ENCODE measurements at places on chromosomes 2 and 18.

- DNase-seq, result no peak
Measured at GRCh38 chr2:75641587-75641986, 5.0 kb upstream of the MRPL19 start.

DNA sequence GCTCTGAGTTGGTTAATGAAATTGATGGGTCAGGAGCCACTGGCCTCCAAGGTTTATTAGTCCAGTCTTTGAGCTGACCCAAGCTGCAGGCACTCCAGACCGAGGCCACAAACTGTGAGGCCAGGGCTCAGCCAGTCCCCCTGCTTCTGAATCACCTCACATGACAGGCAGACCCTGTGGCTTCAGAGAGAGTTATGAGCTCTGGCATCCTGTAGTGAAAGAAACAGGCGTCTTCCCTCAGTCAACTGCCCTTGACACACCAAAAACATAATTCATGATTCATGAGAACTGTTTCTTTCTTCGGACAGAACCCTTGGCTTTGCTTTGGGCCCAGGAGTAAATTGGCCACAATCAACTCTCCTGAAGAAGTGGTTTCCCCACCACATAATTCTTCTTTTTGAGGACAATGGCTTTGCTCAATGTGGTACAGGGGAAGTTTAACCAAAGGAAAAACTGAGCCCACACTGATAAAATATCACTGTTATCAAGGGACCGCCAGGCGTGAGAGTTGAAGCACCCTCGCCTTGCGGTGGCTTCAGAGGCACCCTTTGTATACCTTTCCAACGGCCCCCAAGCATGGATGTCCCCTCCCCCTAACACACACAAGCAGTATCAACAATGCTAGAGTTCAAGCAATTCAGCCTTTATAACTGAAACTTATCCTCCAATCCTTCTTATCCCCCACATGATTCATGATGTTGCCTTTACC, 226.9 kb downstream of the CYRIA start:
- no peak for DNase-seq

GRCh38 chr2:108988796-108989713, at the start of gene EDAR:
TSS of gene EDAR (minus strand) at chr2:108989220. CDS start at chr2:108931014, 58,206 bp downstream.
- DNase-seq, result peak; percentile 54

DNA sequence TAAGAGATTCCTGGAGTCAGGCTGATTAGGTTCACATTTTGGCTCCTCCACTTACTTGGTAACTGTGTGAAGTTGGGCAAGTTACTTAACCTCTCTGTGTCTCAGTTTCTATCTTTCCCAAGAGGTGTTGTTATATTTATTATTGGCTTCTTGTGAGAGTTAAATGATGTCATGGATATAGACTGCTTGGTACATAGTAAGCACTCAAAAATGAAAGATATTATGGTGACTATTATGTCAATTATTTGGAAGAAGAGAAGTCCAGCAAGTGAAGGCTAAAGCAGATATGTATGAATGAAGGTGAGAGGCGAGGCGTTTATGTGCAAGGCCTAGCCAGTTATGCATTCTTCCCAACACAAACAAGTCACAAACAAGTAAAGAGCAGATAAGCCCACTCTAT, 417.4 kb downstream of the TSN start:
- no peak for DNase-seq

DNA sequence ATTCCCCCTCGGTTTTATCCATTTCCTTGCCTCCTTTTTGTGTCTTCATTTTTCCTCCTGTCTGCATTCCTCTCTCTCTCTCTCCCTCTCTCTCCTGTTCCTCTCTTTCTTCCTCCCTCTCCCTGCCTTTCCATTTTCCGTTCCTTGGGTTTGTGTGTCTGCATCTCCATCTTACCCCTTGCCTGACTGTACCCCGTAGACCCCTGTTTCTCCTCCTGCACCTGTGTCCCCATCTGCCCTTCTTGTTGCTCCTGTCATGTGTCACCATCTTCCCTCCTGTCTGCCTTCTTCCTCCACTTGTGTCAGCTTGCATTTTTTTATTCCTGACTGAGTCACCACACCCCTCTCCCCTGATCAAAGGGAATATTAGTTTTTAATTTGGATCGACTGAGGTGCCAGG, 1.8 kb downstream of the CDK5R2 start:
- DNase-seq, result no peak

- no peak for DNase-seq
Measured at GRCh38 chr18:76364282-76365259, 130.5 kb downstream of the ZNF516 start.

- peak; percentile 66 for DNase-seq
Measured at GRCh38 chr2:62196278-62196901, 475 bp downstream of the B3GNT2 start.

GRCh38 chr2:138333121-138333520, 168.4 kb upstream of the SPOPL start:
- no peak for DNase-seq

Measured in NCI-H2081 (cell line).